IPS-NIHi11 (cell line): ENCODE measurements at places on chromosomes 1 and 21.

GRCh38 chr1:84772428-84772943, 82.2 kb upstream of the SSX2IP start:
- DNase-seq: peak; percentile 86

- DNase-seq: peak; percentile 17
Measured at GRCh38 chr1:6503884-6504602, 12.6 kb upstream of the PLEKHG5 start.

DNA sequence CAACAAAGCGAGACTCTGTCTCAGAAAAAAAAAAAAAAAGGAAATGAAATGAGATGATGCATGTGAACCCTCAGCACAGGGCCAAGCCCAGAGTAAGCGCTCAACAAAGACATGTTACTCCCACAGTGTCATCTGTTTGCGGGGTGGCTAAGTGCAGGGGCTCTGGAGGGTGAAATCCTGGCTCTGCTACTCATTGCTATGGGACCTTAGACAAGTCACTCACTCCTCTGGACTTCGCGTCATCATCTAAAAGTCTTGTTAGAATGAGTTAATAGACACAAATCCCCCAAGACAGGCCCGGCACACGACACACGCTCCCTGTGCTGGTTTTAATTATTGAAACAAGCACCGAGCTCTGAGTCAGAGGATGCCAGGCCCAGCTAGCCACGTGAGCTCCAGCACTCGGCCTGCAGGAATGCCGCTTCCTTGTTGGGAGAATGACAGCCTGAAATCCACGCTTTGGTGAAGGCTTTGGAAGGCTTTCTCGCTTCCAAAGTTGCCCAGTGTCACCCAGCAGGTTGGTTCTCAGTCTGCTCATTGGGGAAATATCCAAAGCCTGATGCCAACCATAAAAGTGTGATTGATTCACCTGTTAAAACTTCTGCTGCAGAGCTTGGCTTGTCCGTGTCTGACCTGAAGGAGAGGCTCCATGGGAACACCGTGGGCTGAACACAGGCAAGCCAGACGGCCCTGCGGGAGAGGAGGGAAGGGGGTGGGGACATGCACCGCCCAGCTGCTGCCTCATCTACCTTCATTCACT, 36.7 kb upstream of the TARDBP start:
- peak; percentile 55 for DNase-seq

DNA sequence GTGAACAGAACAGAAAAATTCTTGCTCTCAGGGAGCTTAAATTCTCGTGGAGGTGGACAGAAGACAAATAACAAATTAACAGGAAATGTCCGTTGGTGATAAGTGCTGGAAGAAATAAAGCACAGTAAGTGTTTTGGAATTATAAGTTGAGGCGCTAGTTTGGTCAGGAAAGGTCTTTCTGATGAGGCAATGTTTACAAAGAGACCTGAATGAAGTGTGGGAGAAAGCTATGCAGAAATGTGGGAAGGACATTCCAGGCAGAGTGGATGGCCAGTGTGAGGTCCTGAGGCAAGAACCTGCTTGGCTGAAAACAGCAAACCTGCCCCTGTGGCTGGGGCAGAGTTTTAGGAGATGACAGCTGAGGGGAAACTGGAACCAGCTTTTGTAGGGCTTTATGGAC, 23.3 kb downstream of the NGF start:
- no peak for DNase-seq

DNA sequence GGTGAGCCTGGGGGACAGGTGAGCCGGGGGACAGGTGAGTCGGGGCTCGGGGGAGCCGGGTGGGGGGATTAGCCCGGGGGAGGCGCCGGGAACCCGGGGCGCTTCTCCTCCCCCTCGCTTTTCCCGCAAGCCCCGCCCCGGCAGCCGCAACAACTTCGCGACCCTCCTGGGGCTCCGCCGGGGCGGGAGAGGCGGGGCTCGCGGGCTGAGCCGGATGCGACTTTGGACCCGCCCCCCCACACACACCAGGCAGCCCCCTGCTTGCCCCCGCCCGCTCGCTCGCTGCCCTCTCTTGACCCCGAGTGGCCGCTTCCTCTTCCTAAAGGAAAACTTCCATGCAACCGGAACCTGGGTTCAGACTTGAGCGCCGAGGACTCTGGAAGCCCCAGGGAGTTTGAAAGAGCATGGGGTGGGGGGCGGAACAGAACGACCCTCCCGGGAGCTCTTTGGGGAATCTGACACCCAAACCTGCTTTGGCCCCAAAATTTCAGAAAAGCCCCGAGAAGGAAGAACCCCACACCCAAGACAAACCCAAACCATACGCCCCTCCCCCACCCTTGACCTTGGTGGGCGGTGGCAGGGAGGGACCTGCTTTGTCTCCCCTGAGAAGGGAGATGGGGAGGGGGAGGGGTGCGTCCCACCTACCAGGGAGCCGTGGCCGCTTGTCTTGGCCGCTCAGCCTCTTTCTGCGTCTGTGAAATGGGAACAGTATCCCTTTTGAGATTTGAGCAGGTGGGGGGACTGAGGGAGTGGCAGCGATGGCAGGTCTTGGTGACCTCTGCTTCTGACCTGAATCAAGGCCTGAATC, 550 bp downstream of the ARHGEF16 start:
- peak; percentile 88 for DNase-seq

GRCh38 chr1:85225624-85226380, 25.0 kb upstream of the SYDE2 start:
- no peak for DNase-seq

DNA sequence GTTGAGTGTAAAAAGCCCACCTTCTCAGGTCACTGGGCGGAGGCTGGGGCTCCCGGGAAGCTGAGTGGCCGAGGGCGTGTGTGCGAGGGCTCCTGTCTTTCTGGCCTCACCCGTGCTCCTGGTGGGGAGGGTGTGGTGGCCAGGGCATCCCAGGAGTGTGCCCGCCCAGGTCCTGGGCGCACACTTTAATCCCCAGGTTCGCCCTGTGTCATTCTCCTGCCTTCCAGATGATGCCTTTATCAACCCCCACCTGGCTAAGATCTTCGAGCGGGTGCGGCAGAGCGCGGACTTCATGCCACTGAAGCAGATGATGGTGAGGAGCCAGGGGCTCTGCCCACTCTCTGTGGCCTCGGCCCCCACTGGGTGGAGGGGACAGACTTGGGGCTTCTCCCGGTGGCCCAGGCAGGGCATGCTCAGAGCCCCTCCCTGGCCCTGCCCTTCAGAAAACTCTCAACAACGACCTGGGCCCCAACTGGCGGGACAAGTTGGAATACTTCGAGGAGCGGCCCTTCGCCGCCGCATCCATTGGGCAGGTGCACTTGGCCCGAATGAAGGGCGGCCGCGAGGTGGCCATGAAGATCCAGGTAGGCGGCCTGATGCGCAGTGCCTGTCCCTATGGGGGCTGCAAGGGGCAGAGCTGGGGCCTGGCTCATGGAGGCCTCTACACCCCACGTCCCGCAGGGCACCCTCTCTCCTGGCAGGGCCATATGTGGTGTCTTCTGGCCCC, 42.5 kb downstream of the COQ8A start:
- no peak for DNase-seq

DNA sequence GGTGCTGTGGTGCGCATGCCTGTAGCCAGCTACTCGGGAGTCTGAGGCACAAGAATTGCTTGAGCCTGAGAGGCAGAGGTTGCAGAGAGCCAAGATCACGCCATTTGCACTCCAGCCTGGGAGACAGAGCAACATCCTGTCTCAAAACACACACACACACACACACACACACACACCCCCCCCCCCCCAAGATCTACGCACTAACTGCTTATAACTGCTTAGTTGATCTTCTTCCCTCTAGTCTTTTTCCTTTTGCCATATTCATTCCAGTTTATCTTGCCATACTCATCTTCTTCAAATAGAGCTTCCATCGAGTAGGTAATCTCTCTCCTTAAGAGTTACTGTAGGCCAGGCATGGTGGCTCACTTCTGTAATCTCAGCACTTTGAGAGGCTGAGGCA, 20.9 kb downstream of the EPB41 start:
- DNase-seq: no peak

GRCh38 chr1:145837656-145838055, 7.8 kb upstream of the NUDT17 start:
- no peak for DNase-seq

DNA sequence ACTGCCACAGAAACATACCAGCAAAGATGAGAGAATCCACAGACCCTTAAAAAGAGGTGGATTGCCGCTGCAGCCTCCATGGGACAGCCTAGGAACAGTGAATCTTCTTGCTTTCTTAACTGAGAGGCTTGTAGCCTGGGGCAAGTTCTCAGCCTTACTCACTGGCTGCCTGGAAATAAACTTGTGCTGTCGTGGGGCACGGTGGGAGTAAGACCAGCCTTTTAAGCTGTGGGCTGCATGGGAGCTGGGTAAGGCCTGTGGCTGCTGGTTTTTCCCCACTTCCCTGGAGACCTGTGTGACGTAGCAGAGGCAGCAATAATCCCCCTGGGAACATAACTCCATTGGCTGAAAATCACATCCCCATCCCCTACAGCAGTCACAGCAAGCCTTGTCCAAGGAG, 30.8 kb downstream of the CD2 start:
- no peak for DNase-seq

DNA sequence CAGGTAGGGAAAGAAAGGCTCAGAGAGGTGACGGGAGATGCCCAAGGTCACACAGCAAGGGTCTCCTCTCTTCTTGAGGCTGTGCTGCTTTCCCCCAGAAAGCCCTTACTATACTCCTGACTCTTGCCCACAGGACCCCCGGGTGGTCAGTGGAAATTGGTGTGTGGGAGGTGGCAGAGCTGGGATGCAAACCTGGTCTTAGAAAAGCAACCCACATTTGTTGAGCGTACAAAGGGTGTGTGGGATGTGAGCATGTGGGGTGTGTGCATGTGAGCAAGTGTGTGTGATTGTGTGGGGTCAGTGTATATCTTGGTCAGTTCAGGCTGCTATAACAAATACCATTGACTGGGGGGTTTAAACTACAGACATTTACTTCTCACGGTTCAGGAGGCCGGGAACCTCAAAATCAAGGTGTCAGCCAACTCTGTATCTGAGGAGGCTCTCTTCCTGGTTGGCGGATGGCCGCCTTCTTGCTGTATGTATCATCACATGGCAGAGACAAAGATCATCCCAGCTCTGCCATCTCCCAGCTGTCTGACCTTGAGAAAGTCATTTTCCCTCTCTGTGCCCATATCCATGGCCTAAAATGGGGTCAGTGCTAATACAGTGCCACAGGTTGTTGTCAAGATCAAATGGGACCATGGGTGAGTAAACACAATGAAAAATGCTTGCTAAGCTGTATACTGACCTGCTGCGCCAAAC, 268.5 kb downstream of the PTPRU start:
- DNase-seq: no peak

GRCh38 chr1:21350202-21350885, 60.1 kb upstream of the ECE1 start:
- DNase-seq: no peak

GRCh38 chr1:28173151-28173979, 3.1 kb downstream of the PTAFR start:
- no peak for DNase-seq

GRCh38 chr1:156957634-156958033, 37.2 kb downstream of the LRRC71 start:
- no peak for DNase-seq

GRCh38 chr1:48726557-48727215, 50.0 kb downstream of the BEND5 start:
- DNase-seq: no peak
